GM12878 (cell line): ENCODE measurements at places on chromosomes 2 and 18.

- no peak for DNase-seq
These were observed 80.8 kb downstream of the TWIST2 start for GRCh38 chr2:238928520-238929241.

DNA sequence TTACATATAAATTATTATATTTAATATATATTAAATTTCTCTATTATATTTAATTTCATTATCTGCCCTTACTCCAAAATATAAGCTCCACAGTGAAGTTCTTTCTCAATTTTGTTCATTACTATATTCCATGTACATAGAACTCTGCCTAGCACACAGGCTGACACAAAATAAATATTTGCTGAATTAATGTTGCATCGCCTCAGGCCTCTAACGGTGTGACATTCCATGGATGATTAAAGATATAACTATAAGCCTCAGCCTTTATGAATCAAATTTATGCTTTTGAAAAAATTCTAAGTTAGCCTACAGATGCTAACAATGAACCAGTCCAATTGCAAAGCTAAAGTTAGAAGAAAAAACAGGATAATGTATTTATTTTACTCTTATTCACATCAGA, 1337.2 kb upstream of the NRXN1 start:
- DNase-seq: no peak

- DNase-seq: no peak
These were observed 93.2 kb upstream of the CAB39 start for GRCh38 chr2:230619491-230619890.

- no peak for DNase-seq
These were observed 5.6 kb downstream of the PAX8 start for GRCh38 chr2:113273027-113273551.

DNA sequence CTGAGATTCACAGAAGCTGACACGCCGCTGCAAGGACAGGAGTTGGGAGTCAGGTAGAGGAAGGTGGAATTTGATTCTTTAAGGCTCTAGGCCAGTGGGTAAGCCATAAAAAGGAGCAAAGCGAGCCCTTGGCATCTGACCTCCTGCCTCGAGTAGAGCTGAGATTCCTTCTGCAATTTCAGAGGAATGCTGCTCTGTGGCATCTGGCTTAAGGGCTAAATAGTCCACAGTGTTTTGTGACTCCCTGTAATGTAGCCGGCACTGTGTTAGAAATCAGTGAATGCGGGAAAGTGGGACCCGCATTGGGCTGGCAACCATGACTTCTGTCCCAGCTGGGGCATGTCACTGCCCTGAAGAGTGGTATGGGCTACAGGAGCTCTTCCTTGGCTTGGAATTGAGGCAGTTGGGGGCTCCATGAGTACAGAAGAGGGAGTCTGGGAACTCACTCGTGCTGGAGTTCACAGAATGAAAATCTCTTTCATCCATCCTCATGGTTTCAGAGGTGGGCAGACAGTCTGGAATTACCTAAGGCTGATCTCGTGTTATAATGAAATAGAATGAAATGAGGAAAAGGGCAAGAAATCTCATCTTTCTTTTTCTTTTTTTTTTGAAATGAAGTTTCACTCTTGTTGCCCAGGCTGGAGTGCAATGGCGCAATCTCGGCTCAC, 12.7 kb upstream of the MYCN start:
- DNase-seq: no peak

DNA sequence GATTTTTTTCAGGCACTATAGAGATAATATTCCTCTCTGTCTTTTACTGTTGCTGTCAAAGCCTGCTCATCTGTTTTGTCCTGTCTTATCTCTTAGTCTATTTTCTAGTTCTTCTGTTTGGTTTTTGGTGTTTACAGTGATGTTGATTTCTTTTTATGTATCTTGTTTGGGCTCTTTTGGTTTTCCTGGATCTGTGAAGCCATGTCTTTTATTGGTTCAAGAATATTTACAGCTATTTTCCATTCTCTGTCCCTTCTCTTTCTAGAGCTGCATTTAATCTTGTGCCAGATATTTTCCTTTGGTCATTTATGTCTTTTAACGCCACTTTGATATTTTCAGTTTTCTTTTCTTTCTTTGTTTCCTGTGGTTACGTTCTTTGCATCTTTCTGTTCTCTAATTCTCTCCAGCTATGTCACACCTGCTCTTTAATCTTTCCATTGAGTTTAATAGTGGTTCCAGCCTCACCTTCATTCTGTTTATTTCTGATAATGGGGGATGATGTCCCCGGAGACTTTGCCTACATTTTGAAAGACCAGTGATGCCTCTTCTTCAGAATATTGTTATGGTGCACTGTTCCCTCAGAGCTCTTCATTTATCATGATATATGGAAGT, 32.0 kb downstream of the SMCHD1 start:
- DNase-seq: peak; percentile 26

GRCh38 chr2:64325477-64325851, 128.5 kb upstream of the LGALSL start:
- DNase-seq: no peak

DNA sequence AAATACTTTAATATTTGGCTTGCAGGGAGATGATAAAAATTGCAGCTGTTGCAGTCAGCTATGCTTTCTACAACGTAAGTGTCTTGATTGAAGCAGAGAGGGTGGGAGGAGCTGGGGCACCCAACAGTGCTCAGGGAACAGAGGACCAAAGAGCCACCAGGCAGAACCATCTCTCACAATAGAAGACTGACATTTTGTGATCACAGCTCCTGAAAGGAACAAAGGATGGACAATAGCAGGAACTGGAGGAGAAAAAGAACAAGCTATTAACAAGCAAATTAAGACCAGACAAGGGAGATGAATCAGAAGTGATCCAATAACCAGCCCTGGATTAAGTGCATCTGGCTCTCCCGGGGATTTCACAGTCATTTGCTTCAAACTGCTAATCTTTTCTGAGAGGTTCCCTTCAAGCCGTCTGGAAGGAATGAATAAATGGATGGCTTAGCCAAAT, 65.7 kb upstream of the SMAD2 start:
- no peak for DNase-seq

- no peak for DNase-seq
These were observed 74.9 kb upstream of the TAF1B start for GRCh38 chr2:9768388-9768787.

DNA sequence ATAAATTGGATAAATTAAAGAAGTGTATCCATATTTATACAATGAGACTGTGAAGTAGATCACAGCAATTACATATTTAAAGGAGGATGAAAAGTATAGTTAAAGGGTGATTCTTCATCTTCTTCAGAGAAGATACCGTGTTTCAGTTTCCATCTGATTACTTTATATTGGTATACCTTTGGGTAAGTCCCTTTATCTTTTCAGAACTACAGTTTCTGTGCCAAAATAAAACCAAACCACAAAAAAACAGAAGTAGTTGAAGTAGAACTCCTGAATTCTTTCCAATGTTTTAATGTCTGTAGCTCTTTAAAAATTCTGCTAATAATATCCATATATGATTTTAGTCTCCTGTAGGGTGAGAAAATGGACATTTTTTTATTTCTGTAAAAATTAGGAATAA, 231.2 kb upstream of the LINC00305 start:
- DNase-seq: no peak

GRCh38 chr2:9215680-9216079, 9.1 kb downstream of the ASAP2 start:
- DNase-seq: no peak

DNA sequence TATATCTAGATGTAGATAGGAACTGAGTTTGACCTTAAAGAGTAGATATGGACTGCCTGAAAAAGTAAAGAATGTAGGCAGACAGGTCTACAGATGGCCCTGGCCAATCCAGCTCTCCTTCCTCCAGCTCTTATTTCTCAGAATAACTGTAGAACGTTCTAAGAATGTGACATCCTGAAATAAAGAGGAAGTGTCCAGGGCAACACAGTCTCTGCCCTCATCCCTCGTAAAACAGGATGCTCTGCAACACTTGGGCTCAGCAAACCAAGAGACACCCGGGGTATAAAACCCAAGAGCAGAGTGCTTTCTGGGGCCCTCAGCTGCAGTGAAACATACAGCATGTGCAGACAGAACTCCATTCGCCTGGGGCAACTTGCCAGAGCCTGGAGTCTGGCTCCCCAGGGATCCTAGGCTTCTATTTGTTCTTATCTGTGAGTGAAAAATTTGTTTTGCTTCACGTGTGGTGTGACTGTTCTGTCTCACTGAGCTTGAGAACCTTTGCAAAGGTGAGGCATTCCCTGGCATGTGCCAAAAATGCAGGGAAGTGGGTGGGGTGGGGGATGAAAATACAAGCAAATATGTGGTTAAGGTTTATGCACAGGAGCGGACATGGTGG, 401.0 kb downstream of the SETBP1 start:
- no peak for DNase-seq

- no peak for DNase-seq
These were observed 57.6 kb downstream of the NPAS2 start for GRCh38 chr2:100877555-100877954.

GRCh38 chr2:197857476-197858107, 53.2 kb downstream of the PLCL1 start:
- no peak for DNase-seq

DNA sequence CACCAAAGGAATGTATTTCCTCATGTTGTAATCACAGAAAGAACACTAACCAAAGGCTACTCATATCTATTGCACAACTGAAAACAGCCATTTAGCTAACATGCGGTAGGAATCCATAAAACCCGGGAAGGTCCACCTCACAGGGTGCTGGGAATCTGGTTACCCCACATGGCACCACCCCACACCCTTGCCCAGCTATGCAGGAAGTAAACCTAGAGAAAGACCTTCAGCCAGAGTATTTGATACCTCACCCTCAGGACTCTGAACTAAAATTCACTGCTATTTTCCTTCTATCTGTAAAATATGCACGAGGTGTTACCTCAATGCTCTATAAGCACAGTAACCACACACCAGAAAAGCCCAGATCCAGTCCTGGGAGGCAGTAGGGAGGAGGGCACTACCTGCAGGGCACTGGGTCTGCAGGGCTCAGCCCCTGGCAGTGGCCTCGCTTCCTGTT, 45.8 kb downstream of the PTPN2 start:
- DNase-seq: peak; percentile 39

GRCh38 chr18:42011053-42011452, 56.0 kb downstream of the PIK3C3 start:
- DNase-seq: peak; percentile 50

DNA sequence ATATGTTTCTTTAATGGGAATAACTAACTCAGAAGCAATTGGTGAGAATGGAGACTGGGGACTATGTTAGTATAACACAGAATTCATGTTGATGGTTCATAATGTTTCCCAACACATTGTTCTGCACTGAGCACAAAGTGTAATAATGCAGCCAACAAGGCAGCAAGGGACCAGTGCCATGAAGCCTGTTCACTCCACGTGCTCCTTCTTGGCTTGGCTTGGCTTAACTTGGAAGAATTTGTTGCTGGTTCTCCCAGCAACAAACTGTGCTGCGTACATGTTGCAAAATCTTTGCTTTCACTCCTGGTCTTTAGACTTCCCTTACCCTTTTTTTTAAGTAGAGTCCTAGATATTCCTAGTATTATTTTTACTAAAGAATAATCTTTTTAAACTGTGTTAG, 129.7 kb downstream of the MAP3K20 start:
- DNase-seq: no peak
